ENCODE measurements at places on chromosomes 13 and 19.

DNA sequence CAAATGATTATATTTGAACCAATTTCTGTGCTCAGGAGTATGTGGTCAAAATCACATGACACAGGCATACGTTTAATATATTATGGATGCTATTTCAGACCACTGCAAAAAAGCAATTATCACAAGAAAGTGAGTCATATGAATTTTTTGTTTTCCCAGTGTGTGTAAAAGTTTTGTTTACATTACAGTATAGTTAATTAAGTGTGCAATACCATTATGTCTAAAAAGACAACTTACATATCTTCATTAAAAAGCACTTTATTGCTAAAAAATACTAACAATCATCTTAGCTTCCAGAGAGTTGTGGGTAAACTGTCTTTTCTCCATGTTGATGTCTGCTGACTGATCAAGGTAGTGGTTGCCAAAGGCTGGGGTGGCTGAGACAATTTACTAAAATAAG lies 347.2 kb upstream of the PCDH9 start:
- no peak for DNase-seq

DNA sequence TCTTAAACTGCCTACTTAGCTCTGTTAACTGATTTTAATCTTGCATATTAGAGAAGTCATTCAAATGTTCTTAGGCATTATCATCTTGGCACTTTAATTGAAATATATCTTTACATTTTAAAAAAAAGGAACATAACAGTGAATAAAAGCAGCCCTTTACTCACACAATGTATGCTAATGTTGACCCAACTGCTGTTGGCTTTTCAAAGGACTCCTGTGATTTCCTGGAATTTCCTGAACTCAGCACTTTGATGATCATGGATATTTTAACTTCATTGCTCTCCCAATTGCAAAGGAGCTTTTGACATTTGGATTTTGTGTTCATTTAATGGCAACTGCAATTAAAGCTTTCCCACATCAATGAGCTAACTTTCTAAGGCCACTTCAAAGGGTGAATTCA lies 1230.3 kb downstream of the DIAPH3 start:
- no peak for DNase-seq

DNA sequence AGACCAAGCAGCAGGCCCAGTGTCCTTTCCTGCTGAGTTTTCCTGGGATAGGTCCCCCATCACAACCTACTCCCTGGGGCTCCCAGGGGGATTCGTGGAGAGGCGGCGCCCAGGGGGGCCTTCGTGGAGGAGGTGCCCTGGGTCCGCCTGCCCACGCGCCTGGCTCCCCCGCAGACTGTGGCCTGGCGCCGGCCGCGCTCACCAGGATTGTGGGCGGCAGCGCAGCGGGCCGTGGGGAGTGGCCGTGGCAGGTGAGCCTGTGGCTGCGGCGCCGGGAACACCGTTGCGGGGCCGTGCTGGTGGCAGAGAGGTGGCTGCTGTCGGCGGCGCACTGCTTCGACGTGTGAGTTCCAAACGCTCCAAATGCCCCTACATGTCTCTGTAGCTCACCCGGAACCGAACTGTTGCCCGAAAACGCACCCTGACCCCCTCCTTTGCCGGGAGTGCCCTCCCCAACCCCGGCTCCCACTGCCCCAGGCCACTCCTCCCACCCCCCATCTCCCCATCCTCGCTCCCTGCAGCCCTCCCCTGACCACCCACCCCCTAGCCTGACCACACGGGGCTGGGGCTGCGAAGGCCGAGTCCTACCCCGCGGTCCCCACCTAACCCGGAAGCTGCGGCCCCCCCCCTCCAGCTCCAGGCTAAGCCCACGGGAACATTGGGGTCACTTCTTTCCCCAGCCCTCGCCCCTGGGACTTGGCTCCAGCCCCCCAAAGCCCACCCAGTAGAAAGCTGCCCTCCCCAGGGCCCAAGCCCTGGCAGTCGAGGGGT lies 3.3 kb downstream of the TIMM13 start:
- DNase-seq, result no peak

DNA sequence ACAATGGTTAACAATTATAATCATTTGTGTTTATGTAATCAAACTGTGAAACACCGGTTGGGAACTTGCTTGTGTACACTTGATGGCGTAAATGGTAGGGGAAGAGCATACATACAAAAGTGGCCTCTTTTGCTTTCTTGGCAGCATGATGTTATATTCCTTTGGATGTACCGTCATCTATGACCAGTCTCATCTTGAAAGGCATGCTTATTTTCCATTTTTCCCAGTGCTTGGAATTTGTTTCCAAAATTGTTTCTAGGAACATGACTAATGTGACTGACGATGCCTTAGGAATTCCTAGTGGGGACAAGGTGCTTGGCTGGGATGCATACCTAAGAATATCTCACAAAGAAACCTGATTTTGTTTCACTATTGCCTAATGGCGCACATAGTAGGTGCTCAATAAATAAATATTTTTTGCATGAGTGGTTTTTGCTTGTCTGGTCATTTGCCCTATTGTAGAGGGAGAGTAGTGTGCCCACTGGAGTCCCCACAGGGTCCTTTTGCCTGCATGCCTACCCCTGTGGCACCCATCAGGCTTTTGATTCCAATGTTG lies 45.5 kb downstream of the SAE1 start:
- DNase-seq, result no peak

GRCh38 chr19:49357186-49357585 lies 5.0 kb downstream of the TEAD2 start:
- DNase-seq, result no peak

GRCh38 chr19:51765086-51765485 lies 4.1 kb downstream of the FPR2 start:
- DNase-seq, result no peak

DNA sequence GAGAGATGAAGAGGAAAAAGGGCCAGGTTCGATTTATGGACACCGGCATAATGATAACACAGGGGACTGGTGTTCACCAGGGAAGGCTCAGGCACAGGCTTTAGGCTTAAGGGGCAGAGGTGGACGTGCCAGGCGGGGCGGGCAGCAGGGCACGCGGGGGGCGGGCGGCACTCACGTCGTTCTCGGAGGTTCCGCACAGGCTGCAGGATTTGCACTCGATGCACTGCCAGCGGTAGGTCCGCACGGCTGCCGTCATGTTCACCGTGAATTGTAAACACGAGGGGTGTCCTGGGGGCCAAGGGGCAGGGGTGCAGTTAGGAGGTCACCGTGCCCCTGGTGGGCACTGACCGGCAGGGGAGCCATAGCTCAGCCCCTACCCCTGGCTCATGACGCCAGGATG lies 10.6 kb downstream of the DPF1 start:
- no peak for DNase-seq

GRCh38 chr19:7488736-7489353 lies at the start of gene PEX11G:
PEX11G (minus strand) TSS chr19:7489035; CDS start chr19:7489010, 25 bp downstream.
- DNase-seq, result peak; percentile 90

- no peak for DNase-seq
These were observed 1.2 kb upstream of the GRAMD1A start for GRCh38 chr19:34998777-34999497.

DNA sequence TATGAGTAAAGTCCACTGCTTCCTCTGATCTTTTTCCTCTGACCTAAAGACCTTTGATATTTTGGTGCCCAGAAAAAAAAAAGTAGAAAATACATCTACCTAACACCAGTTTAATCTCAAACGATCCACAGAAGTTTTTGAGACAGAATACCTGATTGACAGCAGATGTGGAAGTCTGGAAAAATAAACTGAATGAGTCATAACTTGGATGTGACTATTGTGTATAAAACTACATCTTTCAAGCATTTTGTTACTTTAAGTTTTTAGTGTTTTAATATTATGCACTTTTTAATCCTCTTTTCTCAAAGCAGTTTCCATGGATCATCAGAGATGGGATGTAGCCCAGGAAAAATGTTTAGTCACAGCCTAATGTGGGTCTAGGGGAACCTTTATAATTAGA lies 216.1 kb downstream of the SLITRK1 start:
- no peak for DNase-seq

GRCh38 chr13:110156301-110157049 lies 150.5 kb downstream of the COL4A1 start:
- DNase-seq, result no peak

DNA sequence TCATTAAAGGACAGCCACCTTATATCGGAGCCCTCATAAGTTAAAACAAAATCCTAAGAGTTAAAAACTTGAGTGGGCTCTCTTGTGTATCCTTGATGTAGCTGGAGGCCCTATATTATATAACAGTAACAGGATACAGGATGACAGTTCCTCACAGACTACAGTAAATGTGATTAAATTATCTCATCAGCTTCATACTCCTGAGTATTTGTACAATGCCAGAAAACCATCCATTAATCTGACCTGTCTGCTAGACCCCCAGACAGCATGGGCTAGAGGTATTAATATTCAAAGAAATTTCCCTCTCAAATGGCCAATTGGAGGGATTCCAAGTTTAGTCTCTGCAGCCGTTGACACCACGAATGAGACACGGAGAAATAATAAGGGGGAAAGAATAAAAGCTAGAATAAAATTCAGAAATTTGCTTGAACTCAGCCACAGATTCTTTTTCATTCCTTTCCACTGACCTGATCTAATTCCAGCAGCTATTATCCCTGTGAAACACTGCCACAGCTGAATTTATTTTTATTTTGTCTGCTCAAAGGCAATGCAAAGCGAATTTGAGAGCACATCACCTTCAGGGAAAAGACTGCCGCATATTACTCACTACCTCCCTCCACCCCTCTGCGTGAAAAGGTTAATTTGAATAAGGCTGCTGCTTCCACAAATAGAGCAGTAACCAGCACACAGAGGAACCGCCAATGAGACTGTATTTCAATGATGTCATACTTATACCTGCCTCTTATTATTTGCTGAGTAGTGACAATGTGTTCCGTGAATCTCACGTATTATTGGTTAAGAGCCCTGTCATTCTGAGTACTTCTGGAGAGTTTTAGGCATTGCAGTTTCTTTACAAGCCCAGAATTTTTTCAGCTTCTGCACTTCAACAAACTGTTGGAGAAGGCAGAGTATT lies 155.9 kb upstream of the KLF12 start:
- DNase-seq, result no peak

DNA sequence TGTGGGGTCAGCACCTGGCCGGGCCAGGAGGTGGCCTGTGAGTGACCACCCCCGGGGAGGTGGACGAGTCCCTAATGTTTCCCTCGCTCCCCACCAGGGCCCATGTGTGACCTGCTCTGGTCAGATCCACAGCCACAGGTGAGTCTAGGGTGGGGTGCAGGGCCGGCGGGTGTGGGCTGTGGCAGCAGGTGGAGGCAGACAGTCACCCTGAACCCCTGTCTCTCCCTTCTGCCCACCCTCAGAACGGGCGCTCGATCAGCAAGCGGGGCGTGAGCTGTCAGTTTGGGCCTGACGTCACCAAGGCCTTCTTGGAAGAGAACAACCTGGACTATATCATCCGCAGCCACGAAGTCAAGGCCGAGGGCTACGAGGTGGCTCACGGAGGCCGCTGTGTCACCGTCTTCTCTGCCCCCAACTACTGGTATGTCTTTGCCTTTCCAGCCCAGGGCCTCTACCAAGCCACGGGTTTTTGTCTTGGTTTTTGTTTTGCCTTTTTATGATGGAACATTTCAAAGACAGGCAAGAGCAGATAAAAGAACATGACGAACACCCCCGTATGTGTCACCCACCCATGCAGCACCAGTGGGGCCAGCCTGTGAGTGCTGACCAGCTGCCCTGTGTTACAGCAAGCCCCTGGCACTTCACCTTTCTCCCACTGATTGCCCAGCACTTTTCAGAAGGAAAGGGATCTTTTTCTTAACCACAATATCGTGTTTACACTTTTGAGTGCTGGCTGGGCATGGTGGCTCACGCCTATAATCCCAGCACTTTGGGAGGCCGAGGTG lies 24.9 kb downstream of the CCDC8 start:
- DNase-seq, result no peak

GRCh38 chr13:90105849-90106496 lies 1241.5 kb upstream of the MIR17HG start:
- no peak for DNase-seq

DNA sequence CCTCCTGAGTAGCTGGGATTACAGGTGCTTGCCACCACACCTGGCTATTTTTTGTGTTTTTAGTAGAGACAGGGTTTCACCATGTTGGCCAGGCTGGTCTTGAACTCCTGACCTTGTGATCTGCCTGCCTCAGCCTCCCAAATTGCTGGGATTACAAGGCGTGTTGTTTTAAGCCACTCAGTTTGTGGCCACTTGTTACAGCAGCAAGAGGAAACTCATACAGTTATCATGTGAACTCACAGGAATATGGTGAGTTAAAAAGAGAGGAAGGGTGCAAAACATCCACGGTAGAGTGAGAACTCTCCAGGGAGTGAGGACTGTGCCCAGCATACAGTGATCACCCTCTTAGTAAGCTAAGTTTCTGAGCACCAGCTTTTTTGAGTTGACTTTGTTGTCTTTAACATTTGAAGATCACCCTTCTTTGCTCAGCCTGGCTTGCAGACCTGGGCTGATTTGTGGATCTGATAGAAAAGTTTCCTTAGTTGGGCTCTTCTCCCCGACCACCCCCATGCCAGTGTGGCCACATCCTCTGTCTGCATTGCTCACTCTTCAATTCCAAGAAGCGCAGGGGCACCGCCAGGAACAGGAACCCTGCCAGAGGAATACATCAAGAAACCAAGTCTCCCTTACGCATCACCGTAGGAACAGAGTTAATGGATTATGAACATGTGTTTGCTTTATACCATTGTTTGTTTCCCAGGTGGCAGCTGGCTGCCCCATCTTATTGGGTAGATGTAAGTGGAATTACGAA lies 16.0 kb downstream of the ALOX5AP start:
- DNase-seq, result no peak

DNA sequence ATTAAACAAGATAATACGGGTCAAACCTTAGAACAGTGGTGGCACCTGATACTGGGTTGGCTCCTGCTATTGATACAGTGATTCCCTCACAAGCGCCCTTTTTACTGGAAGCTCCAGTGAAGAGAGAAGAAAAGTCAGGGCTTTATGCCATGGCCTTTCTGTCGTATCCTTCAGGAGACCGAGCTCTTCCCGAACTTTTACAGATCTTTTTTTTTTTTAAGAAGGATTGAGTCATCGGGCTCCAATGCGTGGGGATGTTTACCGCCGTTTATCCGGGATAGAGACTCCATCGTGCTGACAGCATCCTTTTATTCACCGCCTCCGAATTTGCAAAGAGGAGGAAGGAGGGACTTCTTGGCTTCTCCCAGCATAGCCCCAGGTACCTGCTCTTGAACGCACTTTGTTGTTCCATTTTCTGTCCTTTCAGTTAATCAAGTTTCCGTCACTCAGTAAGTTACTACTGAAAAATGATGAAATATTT lies 574 bp downstream of the ZNF227 start:
- DNase-seq, result no peak

GRCh38 chr13:26839682-26840081 lies 79.1 kb upstream of the GPR12 start:
- no peak for DNase-seq
